AG08395 (cell line): ENCODE measurements at places on chromosomes 2 and 18.
A peak's percentile ranks its signal among the peaks of the same experiment; 100 is the strongest.

DNA sequence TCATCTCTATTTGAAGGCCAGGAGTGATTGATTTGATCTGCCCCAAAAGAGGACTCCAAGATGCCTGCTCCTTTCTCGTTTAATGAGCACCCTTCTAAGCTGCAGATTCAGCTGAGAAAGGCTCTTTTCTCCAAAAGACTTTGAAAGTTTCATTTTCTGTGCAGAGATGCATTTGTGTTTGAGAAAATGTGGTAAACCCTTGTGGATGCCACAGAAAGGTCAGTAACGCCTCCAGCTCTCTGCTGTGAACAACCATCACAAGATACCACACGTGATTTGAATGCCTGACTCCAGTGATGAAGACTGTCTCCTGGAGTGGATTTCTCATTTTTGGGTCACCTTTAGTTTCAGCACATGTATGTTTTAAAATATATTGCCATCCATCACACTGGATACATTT is 35.0 kb upstream of the CCDC85A start:
- no peak for DNase-seq

GRCh38 chr2:17607379-17607778 is 66.9 kb downstream of the VSNL1 start:
- no peak for DNase-seq

DNA sequence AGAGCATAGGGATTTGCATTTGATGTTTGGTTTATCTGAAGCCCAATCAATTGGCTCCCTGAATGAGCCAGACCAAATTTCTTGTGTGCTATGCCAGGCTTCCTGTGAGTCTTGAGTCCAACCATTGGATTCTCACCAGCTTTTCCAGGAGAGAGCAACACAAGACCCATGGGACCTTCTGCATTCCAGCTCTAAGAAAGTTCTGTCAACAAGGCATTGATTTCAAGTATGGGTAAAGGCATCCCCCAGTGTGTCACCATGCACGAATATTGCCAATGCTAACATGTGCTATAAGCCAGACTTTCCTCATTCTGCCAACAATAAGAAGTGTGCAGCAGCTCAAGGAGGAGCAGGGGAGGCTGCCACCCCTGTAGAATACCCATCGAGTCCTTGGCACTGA is 266.6 kb downstream of the ETAA1 start:
- no peak for DNase-seq

DNA sequence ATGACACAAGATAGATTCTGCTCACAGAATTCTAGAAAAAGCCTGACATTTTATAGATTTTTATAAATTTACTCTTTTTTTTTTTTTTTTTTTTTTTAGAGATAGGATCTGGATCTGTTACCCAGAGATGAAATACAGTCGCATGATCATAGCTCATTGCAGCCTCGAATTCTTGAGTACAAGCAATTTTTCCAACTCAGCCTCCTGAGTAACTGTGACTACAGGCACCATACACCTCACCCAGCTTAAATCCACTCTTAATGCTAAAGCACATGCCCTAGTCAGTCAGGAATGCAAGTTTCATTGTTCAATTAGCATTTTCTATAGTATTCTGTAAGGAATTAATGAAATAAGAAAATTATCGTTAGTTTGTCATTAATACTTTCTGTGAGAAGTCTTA is 32.1 kb upstream of the WDR75 start:
- no peak for DNase-seq

GRCh38 chr2:108533832-108534583 is at the start of gene LIMS1:
Gene LIMS1, plus strand, starts transcription at chr2:108534470. Its CDS starts 93 bp downstream, at chr2:108534563.
- peak; percentile 97 for DNase-seq

DNA sequence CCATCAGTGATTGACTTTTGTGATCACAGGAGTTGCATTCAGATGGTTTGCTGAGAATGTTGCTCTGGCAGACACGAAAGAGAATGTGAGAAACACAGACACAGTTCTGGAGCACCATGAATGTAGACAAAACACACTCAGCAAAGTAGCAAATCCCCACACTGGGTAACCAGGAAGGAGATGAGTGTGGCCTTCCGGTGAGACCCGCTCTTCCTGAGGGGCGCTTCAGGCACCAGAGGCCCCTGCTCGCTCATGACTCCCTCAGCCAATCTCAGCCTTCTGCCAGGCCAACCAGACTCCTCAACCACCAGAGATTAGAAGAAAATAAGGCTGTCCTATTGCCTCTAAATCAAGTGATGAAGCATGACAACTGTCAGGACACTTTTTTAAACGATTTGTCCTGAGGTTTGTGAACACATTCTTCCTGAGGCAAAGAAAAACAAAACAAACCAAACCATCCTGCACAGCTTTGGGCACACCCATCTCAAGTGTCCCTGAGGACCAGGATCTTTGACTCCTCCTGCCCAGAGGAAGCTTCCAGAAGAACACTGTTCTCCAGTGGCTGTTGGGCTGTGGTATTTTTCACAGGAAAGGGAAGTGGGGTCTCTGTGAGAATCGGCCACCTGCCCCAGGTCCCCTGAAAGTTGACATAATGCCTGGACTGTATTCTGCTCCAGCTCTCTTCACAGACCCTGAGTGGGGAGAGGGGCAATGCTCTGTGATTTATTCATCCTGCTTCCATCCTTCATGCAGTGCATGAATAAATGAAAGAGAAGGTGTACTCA is 152.8 kb downstream of the BCL11A start:
- DNase-seq: no peak
